ENCODE measurements at places on chromosomes 5 and 9. TPM values are rescaled to one million over a fixed set of nuclear protein-coding genes. Genes with fewer than 3 reads are reported as not detected.

DNA sequence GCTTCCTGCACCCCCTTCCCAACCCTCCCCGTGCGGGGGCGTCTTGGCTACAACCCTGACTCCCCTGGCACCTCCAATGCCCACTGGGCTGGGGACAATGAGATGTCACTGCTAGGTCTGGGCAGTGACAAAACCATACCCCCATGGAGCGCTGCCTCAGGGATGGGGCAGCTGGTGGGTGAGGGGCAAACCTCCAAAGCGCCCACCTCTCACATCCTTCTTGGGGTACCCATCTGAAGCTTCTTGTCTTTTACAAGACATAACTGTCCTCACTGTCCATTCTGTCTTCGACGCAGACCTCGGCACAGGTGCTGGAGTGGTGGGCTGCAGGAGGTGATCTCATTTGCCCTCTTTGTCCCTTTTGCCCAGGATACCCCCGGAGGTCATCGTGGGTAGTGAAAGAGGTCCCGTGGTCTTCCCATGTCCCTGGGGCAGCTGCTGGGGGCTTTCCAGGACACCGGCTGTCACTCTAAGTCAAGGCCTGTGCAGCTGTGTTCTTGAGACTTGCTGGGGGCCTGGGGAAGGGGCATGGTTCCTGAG lies 27.8 kb upstream of the CSF1R start:
- DNase-seq: no peak

GRCh38 chr9:95017661-95018060 lies 291.2 kb downstream of the AOPEP start:
- no peak for DNase-seq

- no peak for DNase-seq
Measured at GRCh38 chr9:111663301-111663823, 2.0 kb downstream of the GNG10 start.

- no peak for DNase-seq
Measured at GRCh38 chr9:95315108-95315746, 2.3 kb downstream of the FANCC start.

DNA sequence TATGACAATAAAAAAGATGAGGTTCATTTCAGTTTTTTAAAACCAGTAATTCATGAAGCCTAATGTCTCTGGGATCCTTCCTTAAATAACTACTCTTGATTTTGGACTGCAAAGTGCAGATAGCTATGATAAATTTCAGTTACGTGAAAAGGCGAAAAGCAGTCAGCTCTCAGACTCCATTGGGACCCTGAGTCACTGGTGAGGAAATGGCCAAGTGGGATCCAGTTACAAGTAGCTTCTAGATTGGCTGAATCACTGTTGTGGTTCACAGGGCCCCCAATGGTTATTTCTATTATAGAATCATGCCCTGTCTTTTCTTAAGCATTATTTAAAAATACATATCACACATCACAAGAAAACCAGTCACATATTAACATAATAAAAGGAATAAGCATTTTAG lies 31.1 kb upstream of the PPP3R2 start:
- DNase-seq: no peak

DNA sequence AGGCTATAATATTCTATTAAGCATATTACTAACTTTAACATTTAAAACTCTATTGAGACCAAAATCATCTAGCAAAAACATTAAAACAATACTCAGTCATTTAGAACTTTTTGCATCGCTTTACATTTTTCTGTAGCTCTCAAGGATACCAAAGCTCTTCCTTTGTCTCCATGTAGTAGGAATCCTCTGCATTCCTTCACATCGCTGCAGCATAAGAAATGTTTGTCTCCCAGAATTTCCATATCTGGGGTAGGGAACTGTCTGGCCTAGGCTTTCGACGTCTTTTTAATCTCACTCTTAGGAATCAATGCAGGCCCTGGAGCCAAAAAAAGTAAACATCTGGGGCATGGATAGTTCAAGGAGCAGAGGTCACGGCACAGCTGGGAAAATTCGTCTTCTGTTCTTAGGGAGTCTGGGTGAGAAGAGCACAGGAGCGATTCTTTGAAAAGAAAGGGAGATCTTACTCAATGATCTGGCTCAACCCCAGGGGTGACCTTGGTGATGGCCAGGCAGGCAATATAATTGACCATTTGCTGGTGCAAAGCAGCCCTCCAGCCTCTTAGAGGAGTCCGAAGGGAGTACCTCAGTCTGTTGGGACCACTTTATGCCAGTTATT lies 23.2 kb upstream of the RAI14 start:
- no peak for DNase-seq

DNA sequence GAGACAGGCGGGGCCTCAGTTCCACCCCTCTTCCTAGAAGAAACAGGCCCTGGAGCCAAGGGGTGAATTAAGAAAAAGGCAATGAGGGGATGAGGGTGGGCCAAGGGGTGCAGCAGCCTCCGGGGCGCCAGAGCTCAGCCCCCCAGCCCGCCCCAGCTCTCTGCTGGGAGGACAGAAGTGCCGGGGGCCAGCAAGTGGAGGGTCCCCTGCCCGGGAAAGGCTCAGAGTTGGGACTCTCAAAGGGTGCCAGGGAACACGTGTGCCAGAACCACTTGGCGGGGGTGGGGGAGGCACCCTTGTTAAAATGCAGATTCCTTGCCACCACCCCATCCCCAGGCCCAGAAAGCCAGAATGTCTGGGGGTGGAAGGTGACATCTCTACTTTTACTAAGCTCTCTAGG lies 67.6 kb upstream of the BARHL1 start:
- DNase-seq: no peak

GRCh38 chr5:159826351-159827214 lies 89.7 kb upstream of the ADRA1B start:
- DNase-seq: no peak

DNA sequence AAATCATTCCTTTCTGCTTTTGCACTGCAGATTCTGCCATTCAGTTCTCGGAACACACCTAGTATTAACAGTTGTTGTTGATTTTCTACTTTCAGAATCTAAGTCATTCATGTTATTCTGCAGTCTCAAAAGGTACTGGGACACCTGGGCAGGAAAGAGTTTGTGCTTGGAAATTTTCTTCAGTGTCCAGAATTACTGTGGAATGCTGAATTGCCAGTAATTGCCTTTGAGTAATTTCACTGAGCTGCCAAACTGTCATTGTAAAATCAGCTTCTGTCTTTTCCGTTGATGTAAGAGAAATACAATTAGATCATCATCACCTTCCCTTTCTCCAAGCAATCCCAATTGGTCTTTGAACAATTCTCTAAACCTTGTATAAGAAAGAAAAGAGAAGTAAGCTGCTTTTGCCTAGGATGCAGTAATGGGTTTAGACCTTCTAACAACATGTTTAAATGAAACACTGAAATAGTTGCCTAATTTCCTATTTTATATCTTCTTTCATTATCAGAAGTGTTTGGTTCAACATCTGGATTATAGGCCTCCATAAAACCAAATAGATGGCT lies 75.7 kb upstream of the TGFBR1 start:
- no peak for DNase-seq

DNA sequence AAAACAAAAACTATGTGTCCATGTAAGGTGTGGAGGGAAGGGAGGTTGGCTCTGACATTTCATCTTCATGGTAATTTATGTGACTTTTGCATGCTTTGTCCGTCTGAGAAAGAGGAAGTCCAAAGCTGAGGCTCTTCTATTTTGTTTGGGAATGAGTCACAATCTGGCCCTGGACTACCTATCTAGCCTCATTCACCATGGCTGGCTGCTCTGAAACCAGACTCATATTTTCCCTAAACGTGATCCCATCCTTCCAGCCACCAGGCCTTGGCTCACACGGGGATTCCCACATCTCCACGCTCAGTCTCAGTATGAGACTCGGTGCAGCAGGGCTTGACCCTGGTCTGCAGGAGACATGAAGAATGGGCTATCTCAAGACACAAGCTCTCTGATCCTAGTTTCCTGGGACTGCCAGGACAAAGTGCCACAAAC lies 672.8 kb downstream of the ACTL7B start:
- DNase-seq: no peak

GRCh38 chr5:17340819-17341218 lies 123.4 kb downstream of the BASP1 start:
- no peak for DNase-seq

GRCh38 chr5:107294211-107294550 lies 376.6 kb downstream of the EFNA5 start:
- DNase-seq: no peak

GRCh38 chr9:83544002-83544698 lies 5.9 kb upstream of the FRMD3 start:
- peak; percentile 81 for DNase-seq

GRCh38 chr5:59725392-59725767 lies 168.1 kb downstream of the PDE4D start:
- no peak for DNase-seq

GRCh38 chr5:113866763-113867162 lies 353.3 kb downstream of the YTHDC2 start:
- DNase-seq: no peak

GRCh38 chr5:143241892-143242291 lies 161.6 kb downstream of the NR3C1 start:
- DNase-seq: no peak

DNA sequence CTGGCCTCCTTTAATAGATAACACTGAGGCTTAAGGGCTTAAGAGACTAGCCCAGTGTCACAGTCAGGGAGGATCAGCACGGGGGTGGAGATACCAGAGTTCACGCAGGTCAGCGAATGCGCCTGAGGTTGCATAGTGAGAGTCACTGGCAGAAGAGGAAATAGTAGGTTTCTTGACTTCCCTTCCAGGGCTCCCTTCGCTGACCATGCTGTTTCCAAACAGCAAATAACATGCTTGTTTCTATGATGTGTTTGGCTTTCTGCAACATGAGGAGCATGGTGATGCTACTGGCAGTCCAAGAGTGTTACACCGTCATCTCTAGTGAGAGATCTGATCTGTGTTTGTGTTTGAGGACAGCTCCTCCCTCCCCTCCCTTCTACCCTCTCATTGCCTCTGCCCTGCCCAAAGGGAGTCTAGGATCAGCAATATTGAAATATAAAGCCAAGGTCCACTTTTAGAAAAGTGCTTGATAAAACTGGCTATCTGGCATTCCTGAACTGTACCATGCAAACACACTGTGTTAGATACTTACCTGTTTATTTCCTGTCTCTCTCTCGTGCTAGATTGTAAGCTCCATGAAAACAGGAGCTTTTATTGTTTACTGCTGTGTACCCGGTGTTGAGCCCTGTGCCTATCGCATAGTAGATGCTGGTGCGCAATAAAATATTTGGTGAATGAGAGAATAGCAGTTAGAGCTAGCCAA lies 12.3 kb downstream of the TLE4 start:
- no peak for DNase-seq

DNA sequence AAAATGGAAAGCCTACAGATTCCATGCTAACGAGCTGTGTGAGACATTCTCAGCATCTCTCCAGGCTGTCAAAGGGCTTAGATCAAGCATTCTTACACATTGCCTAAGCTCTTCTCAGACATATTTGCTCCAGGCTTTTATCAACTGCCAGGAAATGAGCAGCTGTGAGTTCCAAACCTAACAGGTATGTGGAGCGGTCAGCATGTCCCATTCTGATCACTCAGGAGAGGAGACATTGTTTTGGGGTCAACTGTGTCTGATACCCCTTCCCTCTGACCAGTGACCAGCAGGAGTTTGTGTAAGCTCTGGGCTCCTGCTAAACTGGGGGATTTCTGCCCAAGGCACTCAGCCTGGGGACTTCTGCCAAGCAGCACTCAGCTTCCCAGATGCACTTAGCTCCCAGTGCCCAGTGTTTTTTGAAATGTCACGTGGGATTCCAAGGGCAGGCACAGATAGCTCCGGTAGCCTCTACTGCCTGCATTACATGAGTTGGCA lies 229.1 kb downstream of the SEC61B start:
- no peak for DNase-seq

DNA sequence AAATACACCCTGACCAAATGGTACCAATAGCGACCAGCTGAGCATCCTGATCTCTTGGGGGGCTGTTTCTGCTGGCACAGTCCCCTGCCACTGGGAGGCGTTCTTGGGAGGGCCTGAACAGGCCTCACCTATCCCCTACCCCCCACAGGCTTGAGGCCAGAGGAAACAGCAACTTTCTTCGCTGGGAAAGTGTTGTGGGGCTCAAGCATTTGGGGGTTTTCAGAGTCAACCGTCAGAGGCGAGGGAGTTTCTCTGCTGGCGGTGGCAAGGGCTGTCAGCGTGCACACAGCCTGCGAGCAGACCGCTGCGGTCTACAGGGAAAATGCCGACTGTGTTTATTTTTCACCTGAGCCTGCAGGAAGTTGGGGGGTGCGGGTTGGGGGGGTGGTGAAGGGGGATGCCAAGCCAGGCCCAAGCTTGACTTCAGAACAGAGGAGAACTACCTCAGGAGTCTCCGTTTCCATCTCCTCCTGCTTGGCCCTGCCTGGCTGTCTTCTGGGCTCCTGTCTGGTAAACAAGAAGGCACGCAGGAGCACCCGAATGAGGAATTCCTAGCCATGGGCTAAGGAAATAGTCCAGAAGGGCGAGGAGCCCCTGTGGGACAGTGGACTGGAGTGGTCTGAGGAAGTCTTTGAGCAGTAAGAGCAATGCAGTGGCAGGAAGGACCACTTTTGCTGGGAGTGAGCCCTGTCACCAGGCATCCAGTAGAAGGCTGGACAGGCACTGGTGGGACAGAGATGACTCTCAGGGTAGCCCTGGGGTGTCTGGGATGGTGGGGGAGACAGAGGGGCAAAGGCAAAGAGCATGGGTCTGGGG lies 18.1 kb downstream of the TCF7 start:
- no peak for DNase-seq

- DNase-seq: no peak
Measured at GRCh38 chr9:68523367-68523936, 17.2 kb downstream of the TMEM252 start.

- no peak for DNase-seq
Measured at GRCh38 chr9:95074632-95075031, 242.9 kb downstream of the FANCC start.

DNA sequence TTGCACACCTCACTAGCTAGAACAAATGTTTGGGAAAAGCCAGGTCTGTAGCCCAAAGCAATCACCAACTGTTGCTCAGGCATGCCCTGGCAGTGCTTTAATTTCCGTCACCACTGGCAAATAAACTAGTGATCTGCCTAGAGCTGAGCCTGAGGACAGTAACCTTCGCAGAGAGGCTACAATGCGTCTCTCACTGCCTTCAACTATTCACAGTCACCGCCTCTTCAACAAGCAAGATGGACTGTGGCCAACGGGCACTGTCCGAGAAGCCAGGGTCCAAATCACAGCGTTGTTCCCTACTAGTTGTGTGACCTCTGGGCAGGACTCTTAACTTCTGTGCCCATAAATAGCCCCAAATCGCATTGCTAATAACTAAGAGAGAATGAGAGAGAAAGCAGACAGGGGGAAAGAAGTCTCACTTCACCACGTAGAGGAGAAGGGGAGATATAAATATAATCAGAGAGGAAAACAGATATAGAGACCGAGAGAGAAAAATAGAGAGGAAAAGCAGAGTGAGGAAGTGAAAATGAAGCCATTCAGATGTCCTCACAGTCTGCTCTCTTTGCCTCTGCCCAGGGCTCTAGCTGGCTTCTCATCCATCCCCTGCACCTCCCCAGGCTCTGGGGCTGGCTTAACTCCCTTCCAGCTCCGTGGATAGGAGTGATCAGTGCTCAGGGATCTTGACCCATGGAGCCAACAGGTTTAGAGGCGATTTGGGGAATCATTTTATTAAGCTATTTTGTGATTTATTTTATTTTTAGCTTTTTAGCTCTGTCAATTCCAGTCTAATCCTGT lies 157.9 kb downstream of the ZDHHC21 start:
- DNase-seq: no peak

GRCh38 chr5:102802708-102803458 lies 47.8 kb downstream of the PAM start:
- DNase-seq: no peak

The SLC36A2 gene
- not detected for total RNA-seq

The BTNL8 gene
- total RNA-seq: not detected

The SEPTIN8 gene
- 4.1 TPM for total RNA-seq

The FAM153A gene
- total RNA-seq: not detected

The EGFLAM gene
- not detected for total RNA-seq

The LHX3 gene
- total RNA-seq: not detected

The TEK gene
- total RNA-seq: not detected

Measured in Karpas-422 (cell line).